ENCODE measurements at places on chromosomes 13 and 19. TPM values are rescaled to one million over a fixed set of nuclear protein-coding genes. Genes with fewer than 3 reads are reported as not detected.

DNA sequence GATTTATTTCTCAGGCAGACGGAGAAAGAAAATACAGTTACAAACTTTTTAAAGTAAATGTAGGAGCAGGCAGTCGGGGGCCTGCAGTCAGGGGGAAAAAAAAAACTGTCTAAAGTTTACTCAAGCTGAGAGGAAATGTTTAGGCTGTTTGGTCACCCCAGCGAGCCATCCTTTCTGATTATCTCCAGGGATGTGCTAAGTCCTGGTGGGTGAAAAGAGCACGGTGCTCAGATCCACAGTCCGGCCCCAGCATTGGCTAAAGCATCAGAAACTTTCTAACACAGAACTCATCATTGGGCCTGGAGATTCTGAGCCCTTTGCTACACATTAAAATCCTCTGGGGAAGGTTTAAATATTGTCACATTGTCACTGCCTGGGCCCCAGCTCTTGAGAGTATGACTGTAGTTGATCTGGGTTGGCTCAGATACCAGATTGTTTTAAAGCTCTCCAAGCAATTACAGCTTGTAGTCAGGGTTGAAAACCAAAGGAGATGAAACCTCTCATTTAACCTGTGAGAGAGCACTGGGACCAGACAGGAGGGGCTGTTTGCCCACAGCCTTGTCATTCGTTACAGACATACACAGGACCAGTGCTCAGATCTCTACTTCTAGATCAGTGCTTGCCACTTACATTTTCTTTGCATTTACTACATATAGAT is 131.1 kb upstream of the HTR2A start:
- no peak for DNase-seq

DNA sequence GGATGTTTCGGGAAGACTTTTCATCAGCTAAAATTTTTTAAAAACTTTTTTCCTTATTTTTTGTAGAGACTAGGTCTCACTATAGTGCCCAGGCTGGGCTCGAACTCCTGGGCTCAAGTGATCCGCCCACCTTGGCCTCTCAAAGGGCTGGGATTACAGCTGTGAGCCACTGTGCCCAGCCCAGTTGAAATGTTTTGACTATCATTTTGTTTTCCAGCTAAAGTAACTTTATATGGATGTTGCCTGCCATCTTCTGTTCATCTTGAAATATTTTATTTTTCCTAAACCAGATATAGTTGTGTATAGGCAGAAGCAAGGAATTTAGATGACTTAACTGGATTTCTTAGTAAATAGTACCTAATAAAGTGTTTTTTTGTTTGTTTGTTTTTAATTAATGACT is 7.0 kb downstream of the CAB39L start:
- DNase-seq = no peak

GRCh38 chr19:22421797-22422196 is 349 bp downstream of the ZNF98 start:
- DNase-seq = no peak

- DNase-seq = no peak
These were observed 1.4 kb upstream of the SRRM5 start for GRCh38 chr19:43610493-43610892.

DNA sequence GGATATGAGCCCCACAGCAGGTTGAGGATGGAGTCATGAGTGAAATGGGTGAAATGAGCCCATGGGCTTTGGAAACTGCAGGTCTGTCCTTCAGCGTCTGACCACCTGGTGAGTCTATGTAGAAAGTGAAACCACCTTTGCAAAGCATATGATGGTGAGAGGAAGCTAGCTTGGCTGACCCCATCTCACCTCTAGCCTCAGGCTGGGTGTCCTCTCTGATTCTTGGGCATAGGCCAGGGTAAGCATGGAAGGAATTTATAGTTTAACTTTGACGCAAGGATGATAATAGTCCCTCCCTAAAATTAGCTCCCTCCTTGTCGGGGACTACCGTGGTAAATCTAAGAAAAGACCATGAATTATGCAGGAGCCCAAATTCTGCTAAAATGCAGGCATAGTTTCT is 16.8 kb upstream of the PSG9 start:
- no peak for DNase-seq

DNA sequence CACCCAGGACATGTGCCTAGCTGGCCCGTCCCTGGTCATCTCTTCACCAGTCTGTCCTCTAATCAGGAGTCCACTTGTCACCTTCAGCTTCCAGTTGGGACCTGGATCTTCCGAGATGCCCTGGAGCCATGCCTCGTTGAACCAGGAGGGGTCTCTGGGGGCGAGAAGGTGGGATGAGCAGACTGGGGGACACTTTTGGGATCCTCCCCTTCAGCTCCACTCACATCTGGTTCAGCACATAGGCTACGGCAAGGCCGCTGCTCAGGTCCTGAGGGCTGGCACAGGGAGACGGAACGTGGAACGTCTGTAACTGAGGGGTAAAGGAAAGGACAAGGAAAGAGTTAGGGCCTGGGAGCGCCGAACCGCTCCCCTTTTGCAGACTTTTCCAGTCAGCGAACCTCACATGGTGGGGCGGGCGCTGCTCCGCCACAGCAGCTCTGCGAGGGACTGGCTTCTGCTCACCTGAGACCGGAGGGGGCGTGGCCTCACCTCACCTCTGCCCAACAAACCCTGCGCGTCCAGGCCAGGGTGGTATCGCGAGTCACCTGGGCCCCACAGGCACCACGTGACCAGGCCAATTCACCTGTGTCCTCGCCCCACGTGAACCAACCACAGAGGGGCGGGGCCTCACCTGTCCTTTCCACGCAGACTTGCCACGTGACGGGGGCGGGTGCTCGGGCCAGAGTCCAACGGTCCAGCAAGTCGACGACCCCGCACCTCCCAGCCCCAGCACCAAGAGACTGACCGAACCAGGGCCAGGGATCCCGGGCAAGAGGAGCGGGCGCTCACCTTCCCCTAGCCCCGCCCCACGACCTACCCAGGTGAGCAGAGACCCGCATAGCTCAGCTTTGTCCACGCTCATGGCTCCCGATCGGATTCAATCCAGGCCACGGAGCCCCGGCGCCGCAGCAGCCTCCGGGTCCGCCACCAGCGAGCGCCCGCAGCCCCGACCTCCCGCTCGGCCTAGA is at the start of gene HOOK2:
HOOK2 (minus strand) TSS at position 965 of the 968 bp plus-strand sequence; CDS start at position 862, 103 bp downstream.
- no peak for DNase-seq

- DNase-seq = no peak
These were observed 470.6 kb downstream of the LMO7 start for GRCh38 chr13:76106763-76107162.

Gene CAPN12
- 28.6 TPM for total RNA-seq

Gene F10
- not detected for total RNA-seq

Gene ZNF227
- total RNA-seq = 53.0 TPM

GRCh38 chr13:102877303-102877702 is 31.5 kb downstream of the ERCC5 start:
- DNase-seq = no peak

GRCh38 chr13:100512422-100512821 is 76.2 kb downstream of the GGACT start:
- no peak for DNase-seq

Gene WDR18
- 50.5 TPM for total RNA-seq

Gene TMEM150B
- total RNA-seq = not detected

DNA sequence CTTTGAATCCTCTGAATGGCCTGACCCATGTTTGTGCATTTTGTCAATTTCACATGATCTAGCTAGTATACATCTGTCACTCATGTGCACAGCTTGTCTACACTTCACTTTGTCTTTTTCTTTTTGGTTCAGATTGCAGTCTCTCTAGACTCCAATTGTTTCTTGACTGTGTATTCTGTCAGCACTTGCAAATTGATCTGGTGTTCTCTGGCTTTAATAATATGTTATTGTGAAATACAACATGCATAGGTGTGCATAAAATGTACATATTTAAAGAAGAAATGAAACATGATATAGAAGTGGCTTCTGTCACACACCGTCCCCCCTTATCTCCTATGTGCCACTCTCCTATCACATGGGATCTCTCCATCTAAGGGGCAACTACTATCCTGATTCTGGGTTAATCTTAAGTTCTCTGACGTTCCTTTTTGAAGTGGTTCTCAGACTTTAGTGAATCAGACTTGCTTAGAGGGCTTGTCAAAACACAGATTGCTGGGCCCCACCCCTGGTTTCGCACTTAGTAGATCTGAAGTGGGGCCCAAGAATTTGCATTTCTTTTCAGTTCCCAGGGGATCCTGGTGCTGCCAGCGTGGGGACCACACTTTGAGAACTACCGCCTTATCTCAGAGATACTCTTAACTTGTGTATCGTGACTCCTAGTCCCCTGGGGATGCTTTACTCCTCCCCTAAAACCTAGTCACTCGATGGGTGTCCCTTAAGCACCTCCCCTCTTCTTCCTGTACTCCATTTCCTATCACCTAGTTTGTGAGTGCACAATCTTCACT is 5.8 kb downstream of the KRTDAP start:
- peak; percentile 82 for DNase-seq

DNA sequence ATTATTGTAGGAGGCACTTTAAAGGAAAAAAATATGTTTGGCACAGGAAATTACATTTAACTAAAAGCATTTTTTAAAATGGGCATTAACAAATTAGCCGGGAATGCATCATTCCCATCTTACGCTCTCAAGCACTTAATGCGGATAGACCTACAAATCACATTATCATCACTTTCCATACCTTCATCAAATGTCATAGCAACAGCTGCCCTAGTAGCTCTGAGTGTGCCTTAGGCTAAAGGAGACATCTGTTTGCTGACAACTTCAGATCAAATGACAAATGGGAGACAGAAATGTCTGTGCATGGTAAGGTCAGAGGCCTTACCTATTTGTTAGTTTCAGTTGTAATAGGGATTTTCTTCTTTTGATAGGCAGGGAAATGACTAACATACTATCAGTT is 773.2 kb upstream of the SLC10A2 start:
- no peak for DNase-seq

DNA sequence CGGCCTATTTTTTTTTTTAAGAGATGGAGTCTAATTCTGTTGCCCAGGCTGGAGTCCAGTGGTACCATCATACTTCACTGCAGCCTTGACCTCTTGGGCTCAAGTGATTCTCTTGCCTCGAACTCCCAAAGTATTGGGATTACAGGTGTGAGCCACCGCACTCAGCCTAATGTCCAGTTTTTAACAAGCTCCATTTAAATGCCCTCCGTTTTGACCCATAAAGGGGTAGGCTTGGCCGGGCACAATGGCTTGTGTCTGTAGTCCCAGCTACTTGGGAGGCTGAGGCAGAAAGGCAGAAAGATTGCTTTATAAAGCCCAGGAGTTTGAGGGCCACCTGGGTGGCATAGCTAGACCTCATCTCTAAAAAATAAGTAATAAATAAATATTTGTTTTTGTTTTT is 11.8 kb downstream of the LDLR start:
- DNase-seq = no peak

DNA sequence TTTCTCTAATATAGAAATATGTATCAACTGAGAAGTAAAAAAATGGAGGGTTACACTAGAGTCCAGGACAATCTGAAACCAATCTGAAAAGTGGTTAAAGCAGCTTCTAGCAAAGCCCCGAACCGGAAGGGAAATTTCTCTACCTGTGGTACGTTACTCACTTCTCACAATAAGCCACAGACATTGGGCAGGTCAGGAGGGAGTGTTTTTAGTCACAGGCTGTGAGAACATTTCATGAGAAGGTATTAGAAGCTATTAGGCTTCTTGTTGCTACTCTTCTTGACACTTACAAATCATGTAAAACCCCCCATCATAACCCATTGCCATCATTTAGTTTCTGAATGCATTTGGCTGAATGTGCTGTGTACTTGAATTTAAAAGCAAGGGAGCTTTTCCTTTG is 120.9 kb downstream of the NUFIP1 start:
- DNase-seq = no peak

GRCh38 chr19:16376241-16376640 is 51.6 kb downstream of the KLF2 start:
- DNase-seq = no peak

DNA sequence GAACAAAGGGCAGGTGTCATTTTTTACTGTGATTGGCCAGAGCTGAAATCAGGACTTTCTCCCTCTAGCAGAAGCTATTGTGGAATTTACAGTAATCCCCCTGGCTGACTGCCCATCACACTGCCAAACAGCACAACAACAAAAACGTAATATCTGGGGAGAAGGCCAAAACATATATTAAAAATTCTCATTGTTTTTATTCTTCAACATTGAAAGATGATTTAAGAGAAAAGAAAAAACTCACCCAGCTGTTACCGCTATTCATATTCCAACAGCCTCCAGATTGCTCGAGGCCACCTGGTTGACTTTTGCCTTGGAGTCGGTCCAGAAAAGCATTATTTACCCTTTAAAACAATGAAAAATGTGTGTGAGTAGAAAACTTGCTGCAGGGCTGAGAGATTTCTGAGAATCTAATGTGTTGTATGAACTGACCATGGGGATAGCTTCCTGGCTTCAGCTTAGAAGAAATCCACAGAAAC is 97.2 kb downstream of the EPSTI1 start:
- no peak for DNase-seq

GRCh38 chr13:32047088-32047487 is 15.5 kb downstream of the FRY start:
- no peak for DNase-seq

DNA sequence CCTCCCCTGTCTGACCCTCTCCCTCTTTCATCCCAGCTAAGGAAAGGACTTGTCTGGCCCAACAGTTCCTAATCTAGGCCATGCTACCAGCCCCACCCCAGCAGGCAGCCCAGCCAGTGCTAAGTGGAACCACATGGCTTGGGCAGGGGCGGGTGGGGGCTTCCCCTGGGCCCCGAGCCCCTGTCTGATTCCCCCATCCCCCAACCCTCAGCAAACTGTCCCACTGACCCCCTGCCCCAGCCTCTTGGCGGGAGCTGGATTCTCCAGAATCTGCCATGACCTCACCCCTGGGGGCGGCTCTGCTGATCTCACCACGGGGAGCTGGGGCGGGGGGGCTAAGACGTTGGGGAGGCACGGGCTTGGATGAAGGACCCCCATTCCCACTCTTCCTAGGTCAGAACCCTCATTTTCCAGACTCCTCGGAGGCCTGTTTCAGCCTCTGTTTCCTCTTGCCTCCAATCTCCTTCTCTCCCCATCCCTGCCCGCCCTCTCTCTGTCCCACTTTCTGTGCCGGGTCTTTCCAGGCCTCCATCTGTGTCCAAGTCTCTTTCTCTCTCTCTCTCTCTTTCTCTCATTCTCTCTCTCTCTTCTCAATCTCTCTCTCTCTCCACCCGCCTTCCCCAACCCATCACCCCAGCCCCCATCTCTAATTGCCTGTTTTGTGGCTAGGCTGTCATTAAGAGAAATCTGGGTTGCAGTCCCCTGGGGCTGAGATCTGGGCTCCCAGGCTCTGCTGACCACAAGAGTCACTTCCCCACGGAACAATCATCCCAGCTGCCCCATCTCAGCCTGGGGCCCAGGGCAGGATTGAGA is 2.7 kb downstream of the COL5A3 start:
- DNase-seq = no peak

Measured in B cell (primary cell).